HCT116 (cell line): ENCODE measurements at places on chromosomes 4 and X. TPM values are rescaled to one million over a fixed set of nuclear protein-coding genes. Genes with fewer than 3 reads are reported as not detected.
A peak's percentile ranks its signal among the peaks of the same experiment; 100 is the strongest.

GRCh38 chrX:134636851-134637250 lies 21.4 kb downstream of the PLAC1 start:
- no peaks in the 10 kb centered on the region for H3K27me3 ChIP-seq
- H3K4me1 ChIP-seq: no peaks in the 10 kb centered on the region
- no peaks in the 10 kb centered on the region for H3K36me3 ChIP-seq
- H3K4me3 ChIP-seq: no peak overlapping the region
- H3K27ac ChIP-seq: no peak overlapping the region

CT45A2 gene
- total RNA-seq: not detected

DNA sequence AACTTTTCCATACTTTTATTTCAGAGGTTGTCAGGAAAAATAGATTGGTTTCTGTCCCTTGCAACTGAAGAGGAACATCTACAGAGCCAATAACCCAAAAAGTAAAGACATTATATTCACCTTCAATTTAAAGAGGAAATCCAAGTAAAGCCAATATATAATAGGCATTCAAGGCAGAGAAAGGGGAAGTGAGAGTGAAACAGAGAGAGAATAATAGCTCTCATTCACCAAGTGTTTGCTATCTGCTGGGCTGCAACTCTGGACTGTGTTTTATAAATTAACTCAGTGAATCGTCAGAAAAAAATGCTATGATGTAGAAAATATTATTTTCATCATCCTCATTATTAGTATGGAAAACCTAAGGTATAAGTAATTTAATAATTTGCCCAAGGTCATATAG lies 448.5 kb downstream of the TRAM1L1 start:
- H3K4me1 ChIP-seq: no peaks in the 10 kb centered on the region
- H3K27ac ChIP-seq: no peak overlapping the region

TCEAL7 gene
- total RNA-seq: 0.20 TPM

- H3K27ac ChIP-seq: no peak overlapping the region
- H3K4me3 ChIP-seq: no peak overlapping the region
- no peaks in the 10 kb centered on the region for H3K36me3 ChIP-seq
Measured at GRCh38 chr4:601612-602558, 23.5 kb upstream of the PDE6B start.

- no peak overlapping the region for H3K27ac ChIP-seq
- H3K36me3 ChIP-seq: no peaks in the 10 kb centered on the region
- H3K4me1 ChIP-seq: no peaks in the 10 kb centered on the region
- DNase-seq: no peak
Measured at GRCh38 chr4:42562016-42562415, 94.9 kb downstream of the ATP8A1 start.

DNA sequence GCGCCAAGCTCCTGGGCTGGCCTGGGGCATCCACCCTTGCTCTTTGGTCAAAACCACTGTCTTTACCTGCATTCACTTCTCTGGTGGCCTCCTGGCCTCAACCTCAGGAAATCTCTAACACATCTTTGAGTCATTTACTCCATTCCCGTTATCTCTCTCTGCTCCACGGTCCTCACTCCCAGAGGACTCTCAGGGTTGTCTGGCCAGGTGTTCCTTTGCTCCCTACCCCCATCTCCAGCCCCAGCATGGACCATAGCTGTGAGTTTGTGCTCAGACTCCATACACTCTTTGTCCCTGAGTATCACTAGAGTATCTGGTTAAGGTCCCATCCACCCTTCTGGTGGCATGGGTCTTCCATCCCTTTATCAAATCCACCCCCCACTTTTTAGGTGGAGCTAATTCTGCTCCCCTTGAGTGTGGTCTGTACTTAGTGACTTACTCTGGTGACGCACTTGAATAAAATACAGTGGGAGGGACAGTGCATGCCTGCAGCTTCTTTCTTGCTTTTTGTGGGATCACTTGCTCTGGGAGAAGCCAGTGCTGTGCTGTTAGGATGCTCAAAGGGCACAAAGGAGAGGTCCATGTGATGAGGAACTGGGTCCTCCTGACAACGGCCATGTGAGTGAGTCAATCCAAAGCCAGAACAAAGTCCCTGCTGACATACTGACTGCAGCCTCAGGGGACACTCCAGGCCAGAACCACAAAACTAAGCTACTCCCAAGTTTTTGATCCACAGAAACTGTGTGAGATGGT lies 44.3 kb downstream of the IGFBP7 start:
- no peak for DNase-seq
- H3K27ac ChIP-seq: no peak overlapping the region
- no peaks in the 10 kb centered on the region for H3K4me1 ChIP-seq
- no peak overlapping the region for H3K4me3 ChIP-seq
- no peaks in the 10 kb centered on the region for H3K36me3 ChIP-seq
- H3K27me3 ChIP-seq: peaks cover 9% of the 10 kb centered on the region; the same call in 1 of the 2 replicates

TEC gene
- 4.5 TPM for total RNA-seq

DNA sequence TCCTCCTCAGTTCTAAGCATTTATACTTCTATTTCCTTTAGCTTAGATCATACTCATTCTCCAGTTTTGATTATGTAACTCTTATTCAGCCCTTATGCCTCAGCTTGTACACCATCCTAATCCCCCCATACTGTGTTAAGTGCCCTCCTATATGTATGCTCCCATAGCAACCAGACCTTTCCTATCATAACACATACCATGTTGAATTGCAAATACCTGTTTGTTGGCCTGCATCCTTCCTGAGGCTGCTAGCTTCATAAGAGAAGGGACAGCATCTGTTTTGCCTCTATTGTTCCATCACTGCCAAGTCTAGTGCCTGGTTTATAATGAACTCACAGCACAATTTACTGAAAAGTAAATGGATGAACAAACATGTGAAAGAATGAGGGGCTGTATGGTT lies 443.7 kb downstream of the CENPC start:
- H3K4me1 ChIP-seq: no peaks in the 10 kb centered on the region
- no peaks in the 10 kb centered on the region for H3K36me3 ChIP-seq
- no peak for DNase-seq
- no peak overlapping the region for H3K27ac ChIP-seq
- no peak overlapping the region for H3K4me3 ChIP-seq

DNA sequence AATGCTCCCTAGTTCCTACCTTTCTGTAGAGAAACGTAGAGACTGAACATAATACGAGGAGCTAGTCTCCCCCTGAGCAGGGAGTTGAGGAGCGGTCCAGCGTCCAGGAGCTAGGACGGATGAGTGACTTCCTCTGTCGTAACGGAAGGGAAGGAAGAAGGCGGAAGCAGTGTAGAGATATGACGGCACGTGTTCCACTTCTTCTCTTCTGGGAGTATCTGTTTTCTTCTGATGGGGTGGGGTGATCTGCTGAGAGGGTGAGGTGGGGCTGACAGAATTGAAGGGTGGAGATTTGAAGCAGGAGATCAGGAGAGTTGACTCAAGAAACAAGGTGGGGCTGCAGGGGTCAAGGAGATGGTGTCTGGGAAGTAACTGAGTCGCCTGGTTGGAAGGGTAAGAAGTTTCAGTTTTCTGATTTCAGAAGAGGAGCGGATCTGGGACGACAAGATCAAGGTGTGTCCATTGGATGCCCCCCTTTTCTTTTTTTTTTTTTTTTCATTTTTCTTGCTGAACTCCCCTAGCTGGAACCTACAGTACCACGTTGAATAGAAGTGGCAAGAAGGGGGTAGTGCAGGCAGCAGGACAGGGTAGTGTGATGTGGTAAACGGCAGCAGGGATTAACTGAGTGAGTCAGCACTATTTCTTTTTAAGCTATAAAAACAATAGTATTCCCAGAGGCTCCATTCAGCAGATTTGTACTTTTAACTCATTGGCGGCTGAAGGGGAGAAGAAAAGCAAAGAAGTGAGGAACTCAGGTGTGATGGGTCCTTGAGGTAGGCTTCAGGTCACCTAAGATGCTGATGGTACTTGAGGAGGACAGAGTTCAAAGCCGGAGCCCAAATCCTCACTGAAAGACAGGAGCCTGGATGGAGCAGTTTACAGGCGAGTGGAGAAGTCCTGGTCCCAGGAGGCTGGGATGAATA lies 50.8 kb upstream of the SETD7 start:
- H3K36me3 ChIP-seq: no peaks in the 10 kb centered on the region
- peaks cover 28% of the 10 kb centered on the region for H3K4me1 ChIP-seq
- H3K27me3 ChIP-seq: no peaks in the 10 kb centered on the region
- DNase-seq: no peak

DNA sequence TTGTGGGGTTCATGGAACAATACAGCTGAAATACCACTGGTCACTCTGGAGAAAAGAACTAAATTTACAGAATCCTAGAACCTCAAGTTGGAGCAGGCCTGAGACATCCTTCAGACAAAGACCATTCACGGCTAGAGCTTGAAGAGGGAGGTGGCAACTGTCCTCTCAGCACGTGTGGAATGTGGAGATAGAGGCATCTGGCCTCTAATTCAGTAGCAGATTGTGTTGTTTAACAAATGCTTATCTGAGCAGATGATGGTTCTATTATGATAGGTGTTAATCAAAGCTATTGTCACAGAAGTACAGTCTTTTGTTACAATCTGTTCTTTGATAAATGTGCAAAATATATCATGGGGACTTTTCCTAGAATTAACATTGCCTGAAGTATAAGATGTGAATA lies 121.7 kb upstream of the KCNIP4 start:
- no peaks in the 10 kb centered on the region for H3K27me3 ChIP-seq
- DNase-seq: no peak
- no peak overlapping the region for H3K4me3 ChIP-seq
- no peaks in the 10 kb centered on the region for H3K4me1 ChIP-seq

DNA sequence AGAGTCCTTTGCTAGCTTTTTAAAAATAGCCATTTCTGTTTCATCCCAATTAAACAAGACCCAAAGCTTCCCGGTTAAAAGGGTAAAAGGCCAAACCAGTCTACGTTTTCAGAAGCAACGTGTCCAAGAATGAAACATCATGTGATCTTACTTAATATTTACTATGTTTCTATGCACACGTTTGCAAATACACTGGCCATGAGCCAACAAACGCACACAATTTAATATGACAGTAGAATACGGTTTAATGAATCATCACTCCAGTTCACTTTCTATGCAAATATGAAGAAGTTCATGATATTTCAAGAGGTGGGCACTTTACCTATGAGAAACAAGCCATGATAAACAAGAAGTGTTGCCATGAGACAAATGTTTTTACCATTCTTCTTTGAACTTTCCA lies 4.3 kb downstream of the NR0B1 start:
- H3K36me3 ChIP-seq: no peaks in the 10 kb centered on the region
- no peaks in the 10 kb centered on the region for H3K4me1 ChIP-seq
- H3K27ac ChIP-seq: no peak overlapping the region
- H3K4me3 ChIP-seq: no peak overlapping the region

DNA sequence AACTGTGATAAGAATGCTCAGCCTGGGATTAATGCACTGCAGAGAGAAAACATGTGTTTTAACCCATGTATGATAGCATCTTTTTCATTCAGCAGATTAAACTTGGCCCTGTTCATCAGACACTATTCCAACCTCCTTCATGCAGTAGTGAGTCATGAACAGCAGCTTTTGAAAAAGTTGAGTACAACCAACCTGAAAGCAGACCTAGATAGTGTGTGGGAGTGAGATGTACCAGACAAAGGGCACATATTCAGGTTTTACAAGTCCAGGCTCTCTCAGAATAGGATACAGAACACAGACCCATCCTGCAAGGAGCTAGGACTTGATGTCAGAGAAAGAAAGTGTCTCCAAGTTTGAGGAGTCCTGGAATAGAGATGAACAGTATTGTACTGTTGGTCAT lies 237.3 kb upstream of the STS start:
- no peak overlapping the region for H3K27ac ChIP-seq
- no peaks in the 10 kb centered on the region for H3K36me3 ChIP-seq
- H3K4me3 ChIP-seq: no peak overlapping the region
- H3K27me3 ChIP-seq: no peaks in the 10 kb centered on the region

CCDC158 gene
- total RNA-seq: not detected

NEIL3 gene
- 18.1 TPM for total RNA-seq

- no peaks in the 10 kb centered on the region for H3K36me3 ChIP-seq
- H3K27me3 ChIP-seq: no peaks in the 10 kb centered on the region
- H3K4me3 ChIP-seq: no peak overlapping the region
- no peak for DNase-seq
- H3K27ac ChIP-seq: no peak overlapping the region
Measured at GRCh38 chr4:120291541-120291940, 224.9 kb upstream of the MAD2L1 start.

BTK gene
- 0.37 TPM for total RNA-seq

DNA sequence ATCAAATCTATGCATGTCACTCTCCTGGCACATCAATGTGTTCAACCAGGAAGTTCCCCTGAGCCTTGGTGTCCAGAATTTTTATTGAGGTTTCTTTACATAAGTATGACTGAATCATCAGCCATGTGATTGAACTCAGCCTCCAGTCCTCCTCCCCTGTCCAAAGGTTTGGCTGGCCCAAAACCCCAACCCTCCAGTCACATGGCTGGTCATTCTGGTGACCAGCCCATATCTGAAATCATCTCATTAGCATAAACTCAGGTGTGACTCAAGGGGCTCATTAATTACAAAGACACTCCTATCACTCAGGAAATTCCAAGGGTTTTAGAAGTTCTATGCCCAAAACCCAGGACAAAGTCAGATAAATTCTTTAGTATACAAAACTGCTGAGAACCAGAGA lies 20.6 kb upstream of the SUPT20HL2 start:
- no peaks in the 10 kb centered on the region for H3K36me3 ChIP-seq
- no peaks in the 10 kb centered on the region for H3K4me1 ChIP-seq
- H3K27ac ChIP-seq: no peak overlapping the region
- no peak for DNase-seq

DNA sequence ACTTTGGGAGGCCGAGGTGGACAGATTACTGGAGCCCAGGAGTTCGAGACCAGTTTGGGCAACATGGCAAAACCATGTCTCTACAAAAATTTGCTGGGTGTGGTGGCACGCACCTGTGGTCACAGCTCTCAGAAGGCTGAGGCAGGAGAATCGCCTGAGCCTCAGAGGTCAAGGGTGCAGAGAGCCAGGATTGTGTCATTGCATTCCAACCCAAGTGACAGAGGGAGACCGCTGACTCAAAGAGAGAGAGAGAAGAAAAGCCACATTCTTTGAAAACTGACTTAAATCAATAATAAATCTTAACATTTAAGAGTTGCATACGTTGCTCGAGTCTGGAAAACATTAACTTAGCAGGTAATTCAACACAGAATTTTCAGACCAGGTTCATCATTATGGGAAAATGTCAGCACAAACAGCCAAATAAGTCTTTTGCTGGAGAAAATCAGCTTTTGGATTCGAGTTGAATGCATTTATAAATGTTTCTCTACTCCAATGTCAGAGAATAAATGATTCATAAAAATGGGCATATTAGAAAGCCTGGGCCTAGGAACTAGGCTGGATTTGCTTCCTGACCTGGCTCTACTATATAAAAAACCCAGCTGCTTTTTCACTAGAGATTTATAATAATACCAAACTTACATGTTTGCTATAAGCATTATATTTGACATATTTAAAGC lies 68.3 kb upstream of the RBPJ start:
- H3K36me3 ChIP-seq: no peaks in the 10 kb centered on the region
- no peaks in the 10 kb centered on the region for H3K27me3 ChIP-seq
- H3K27ac ChIP-seq: no peak overlapping the region
- peak; percentile 41 for DNase-seq
- peaks cover 15% of the 10 kb centered on the region for H3K4me1 ChIP-seq

PRSS12 gene
- total RNA-seq: 13.8 TPM

DNA sequence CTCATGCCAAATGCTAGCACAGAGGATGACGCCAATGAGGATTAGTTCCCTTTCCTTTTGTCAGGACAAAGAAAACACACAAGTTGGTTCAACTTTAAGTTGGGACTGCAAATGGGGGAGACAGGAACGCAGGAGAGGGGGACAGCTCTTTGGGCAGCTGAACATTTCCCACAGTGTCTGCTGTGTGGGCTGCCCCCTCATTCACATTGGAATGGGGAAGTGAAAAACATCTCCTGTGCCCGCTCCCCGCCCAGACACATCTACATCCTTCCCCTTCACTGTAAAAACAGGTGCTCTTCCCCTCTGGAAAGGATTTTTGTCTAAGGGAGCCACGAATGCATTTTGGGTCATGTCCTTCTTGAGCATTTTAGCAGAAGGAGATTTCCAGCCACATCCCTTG lies 44.5 kb upstream of the TBC1D9 start:
- H3K27ac ChIP-seq: no peak overlapping the region
- no peaks in the 10 kb centered on the region for H3K4me1 ChIP-seq
- H3K4me3 ChIP-seq: no peak overlapping the region
- H3K36me3 ChIP-seq: no peaks in the 10 kb centered on the region
